ENCODE measurements at places on chromosomes 16 and 17.

- DNase-seq, result peak; percentile 12
Measured at GRCh38 chr16:1871974-1872635, at the start of gene MEIOB. Gene MEIOB, minus strand, starts transcription at chr16:1872164. Its CDS starts 3,989 bp downstream, at chr16:1868175.

- DNase-seq, result peak; percentile 81
Measured at GRCh38 chr17:47720754-47721533, 12.1 kb upstream of the TBX21 start.

GRCh38 chr17:8940866-8941471, 24.5 kb downstream of the PIK3R5 start:
- DNase-seq, result no peak

- peak; percentile 68 for DNase-seq
Measured at GRCh38 chr17:38702166-38702915, 2.7 kb upstream of the MLLT6 start.

DNA sequence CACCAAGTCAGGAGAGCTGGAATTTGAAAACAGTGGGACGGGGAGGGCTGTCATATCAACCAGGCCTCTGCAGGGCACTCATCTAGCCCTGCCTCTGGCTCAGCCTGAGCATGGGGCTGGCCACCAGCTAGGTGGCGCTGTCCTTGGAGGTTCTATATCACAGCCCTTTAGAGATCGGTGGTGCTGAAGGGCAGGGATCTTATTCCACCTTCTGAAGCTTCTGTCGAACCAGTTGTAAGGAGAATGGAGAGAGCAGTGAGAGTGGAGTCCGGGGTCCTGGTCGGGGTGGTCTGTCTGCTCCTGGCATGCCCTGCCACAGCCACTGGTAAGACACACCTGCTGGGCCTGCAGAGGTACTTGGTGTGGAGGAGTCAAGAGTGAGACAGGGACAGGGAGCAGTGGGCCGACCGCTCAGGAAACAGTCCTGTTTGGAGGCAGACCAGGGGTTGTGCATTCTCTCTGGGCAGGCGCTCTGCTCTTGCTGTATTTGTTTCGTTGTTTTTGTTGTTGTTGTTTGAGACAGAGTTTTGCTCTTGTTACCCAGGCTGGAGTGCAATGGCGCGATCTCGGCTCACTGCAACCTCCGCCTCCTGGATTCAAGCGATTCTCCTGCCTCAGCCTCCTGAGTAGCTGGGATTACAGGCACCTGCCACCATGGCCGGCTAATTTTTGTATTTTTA, at the start of gene CES3:
Gene CES3 (plus strand): TSS at position 202 of the 680 bp plus-strand sequence. CDS start 42 bp downstream, at position 244.
- peak; percentile 23 for DNase-seq

GRCh38 chr16:82157836-82158235, 12.2 kb downstream of the MPHOSPH6 start:
- no peak for DNase-seq

GRCh38 chr17:69069226-69069750, 8.6 kb upstream of the ABCA9 start:
- DNase-seq, result no peak

- no peak for DNase-seq
Measured at GRCh38 chr16:50265260-50265659, 1.1 kb upstream of the ADCY7 start.

DNA sequence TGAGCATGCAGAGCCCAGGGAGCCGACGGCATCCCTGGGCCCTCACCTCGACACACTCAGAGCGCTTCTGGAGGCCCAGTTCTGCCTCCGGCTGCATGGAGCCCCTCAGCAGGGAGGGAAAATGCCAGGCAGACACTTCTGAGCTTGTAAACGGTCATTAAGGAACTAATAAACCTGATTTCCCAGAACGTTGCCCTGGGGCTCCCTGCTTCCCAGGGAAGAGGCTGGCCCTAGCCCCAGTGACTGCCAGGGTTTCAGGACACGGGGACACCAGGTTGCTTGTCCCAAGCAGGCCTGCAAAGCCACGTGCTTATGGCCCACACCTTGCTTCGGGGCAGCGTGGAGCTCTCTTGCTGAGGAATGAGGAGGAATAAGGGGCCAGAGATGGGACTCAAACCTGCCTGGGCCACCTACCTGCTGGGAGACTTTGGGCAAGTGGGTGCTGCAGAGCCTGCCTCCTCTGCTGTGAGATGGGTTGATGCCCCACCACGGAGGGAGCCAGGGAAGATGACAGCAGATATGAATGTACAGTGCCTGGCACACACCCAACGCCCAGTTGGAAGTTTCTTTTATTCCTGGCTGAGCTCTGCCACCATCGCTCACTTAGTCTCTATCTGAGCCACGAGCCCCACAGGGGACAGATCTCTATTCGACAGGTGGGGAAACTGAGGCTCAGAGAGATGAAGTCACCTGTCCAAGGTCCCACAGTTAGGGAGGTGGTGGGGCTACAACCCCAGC, 5.4 kb downstream of the RHBDF2 start:
- no peak for DNase-seq

- no peak for DNase-seq
Measured at GRCh38 chr16:11734025-11734652, 8.5 kb downstream of the TXNDC11 start.

GRCh38 chr17:4972752-4973151, 5.1 kb upstream of the SPAG7 start:
- no peak for DNase-seq

DNA sequence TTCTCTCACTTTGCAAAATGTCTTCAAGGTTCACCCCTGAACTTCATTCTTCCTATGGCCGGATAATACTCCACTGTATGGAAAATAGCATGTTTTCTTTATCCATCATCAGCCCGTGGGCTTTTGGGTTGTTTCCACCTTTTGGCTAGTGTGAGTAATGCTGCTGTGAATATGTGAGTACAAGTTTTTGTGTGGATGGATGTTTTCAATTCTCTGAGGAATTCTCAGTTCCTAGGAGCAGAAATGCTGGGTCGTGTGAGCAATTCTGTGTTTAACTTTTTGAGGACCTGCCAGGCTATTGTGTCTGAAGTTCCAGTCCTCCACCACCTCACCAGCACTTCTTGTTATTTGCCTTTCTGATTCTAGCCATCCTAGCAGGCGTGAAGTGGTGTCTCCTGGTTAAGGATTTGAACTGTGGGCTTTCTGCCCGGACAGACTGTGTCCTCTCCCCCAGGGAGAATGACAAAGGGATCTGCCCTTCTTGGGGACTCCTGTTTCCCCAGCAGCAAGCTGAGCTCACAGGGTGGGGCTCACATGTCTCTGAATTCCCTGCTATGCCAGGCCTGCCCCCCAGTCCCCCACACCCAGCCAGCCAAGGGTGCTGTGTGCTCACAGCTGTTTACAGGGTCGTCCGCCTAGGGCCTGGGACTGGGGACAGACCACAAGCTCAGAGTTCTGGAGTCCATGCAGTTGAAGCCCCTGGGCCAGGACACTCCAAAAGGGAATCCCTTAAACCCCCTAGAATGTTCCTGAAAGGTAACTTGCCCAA, 92.2 kb upstream of the CIBAR2 start:
- no peak for DNase-seq

- DNase-seq, result no peak
Measured at GRCh38 chr16:69618721-69619120, 53.0 kb downstream of the NFAT5 start.

DNA sequence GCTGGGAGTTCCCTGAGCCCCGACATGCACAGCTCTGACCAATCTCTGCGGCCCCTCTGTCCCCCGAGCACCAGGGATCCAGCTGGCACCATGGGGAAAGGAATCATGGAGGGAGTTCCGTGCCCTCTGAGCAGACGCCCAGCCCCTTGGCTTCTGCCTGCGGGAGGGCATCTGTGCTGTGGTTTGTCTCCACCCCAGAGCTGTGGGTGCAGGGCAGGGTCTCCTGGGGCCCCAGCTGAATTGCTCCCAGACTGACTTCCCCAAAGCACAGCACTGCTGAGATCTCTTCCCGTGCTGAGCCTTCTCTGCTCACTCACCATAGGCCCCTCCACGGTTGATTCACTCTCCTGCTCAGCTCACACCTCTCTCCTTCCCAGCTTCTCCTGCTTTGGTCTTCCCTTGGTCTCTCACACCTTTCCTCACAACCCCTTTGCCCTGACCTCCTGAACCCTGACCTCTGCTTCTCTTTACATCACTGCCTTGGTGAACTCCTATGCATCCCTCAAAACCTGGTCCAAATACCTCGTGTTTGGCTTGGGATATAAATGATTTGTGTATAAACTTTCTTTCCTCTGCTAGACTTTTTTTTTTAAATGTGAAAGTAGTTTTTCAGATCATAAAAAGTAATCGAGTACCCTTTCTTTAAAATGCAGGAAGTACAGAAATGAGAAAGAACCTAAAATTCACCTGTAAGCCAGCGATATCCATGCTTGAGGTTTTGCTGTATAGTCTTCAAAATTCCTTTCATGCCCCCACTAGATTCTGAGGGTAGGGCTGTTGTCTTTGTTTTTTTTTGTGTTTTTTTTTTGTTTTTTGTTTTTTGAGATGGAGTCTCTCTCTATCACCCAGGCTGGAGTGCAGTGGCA, 265.3 kb downstream of the SEC14L1 start:
- no peak for DNase-seq

DNA sequence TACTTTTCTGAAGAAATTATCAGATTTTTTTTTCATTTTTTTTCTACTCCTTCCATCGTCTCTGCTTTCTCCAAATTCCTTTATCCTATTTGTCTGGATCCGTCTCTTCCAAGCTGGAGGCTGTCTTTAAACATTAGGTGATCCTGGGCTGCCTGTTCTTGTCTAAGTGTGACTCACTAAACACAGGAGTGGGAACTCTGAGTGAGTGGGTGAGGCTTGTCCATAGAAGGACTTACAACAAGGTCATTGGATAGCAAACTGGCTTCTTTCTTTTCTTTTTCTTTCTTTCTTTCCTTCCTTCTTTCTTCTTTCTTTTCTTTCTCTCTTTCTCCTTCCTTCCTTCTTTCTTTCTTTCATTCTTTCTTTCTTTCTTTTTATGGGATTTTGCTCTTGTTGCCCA, 18.2 kb downstream of the ALOX15 start:
- no peak for DNase-seq

GRCh38 chr17:62637809-62638208, 10.3 kb downstream of the MRC2 start:
- DNase-seq, result no peak

DNA sequence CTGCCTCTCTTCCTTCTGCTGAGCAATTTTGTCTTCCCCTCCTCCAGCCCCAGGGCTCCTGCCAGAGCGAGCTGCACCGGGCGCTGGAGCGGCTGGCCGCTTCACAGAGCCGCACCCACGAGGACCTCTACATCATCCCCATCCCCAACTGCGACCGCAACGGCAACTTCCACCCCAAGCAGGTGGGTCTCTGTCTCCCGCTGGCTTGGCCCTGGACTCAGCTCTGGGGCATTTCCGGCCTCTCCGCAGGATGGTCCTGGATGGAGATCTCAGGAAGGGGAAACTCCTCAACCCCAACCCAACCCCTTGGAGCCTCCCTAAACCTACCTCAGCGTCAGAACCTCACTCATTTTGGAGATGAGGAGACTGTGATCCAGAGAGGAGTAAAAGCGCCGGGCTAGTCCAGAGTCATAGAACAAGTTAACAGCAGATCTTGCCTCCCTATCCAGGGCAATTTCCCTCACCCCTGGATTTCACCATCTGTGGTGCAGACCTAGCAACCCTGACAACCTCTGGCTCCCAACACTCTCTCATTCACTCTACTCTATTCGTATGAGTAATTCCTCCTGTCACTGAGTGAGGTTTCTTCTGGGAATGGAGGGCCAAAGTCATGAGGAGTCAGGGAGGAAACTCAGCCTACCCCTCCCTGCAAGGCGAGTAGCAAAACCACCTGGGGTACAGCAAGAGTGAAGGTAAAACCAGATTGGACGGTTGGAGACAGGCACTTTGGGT, 10.8 kb downstream of the IGFBP4 start:
- DNase-seq, result no peak

- DNase-seq, result no peak
Measured at GRCh38 chr16:10616756-10617640, 36.6 kb upstream of the EMP2 start.

DNA sequence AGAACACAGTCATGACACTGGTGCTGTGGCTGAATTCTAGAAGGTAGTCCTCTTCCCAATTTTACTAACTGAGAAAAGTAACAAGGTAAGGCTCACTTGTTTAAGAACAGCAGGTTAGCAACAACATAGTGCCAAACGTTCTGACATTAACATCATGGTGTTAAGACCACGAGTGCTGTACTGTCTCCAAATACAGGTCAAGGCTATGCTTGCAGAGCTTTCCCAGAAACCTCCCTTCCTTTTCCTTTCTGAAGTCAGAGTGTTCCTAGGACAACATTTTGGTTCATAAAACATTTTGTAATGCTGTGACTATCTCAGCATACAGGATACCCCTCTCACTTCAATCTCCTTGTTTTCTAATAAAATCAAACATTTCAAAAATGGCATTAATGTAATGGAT, 144.0 kb downstream of the STX8 start:
- DNase-seq, result no peak

DNA sequence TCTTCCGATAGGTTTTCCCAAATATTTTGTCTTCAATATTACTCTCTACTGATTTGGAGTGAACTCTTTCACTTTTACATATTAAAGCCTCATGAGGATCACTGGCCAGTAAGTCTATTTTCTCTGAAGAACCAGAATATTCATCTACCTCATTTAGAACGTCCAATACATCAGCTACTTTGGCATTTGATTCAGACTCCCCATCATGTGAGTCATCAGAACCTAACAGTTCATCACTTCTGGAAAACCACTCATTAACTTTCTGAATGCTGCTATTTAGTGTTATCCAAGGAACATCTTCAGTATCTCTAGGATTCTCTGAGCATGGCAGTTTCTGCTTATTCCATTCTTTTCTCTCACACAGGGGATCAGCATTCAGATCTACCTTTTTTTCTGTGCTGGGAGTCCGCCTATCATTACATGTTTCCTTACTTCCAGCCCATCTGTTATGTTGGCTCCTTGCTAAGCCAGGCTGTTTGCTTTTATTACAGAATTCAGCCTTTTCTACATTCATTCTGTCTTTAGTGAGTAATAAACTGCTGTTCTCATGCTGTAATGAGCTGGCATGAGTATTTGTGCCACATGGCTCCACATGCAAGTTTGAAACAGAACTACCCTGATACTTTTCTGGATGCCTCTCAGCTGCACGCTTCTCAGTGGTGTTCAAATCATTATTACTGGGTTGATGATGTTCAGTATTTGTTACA, 30.9 kb downstream of the BRCA1 start:
- no peak for DNase-seq

DNA sequence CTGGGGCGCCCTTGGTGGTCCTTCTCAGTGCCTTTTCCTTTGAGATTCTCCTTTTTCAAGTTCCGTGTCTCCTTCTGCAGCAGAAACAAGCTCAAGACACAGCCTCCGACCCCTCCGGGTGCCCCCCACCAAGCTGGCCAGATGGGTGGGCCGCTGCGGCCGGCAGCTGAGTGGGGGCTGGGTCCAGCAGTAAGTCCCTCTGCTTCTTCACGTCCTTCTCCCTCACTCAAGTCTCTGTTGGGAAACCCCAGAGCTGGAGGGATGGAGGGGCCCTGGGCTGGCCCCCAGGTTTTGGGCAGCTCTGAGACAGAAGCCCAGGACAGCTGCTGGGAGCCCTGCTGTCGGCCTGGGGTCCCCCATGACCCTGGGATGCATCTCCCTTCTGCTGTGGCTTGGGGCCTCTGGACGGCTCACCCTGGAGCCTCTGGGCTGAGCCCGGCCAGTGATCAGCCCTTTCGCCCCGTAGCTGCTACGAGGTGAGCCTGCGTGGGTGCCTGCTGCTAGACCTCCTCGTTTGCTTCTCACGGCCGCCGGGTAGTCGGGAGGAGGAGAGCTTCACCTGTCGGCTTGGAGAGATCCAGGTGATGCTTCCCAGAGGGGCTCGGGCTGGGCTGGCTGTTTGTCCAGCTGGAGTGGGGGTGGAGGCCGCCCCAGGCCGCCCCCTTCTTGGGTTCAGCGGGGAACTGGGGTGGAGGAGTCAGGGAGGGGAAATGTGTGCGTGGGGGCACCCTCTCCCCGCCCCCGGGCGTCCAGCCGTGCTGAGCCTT, 10.7 kb downstream of the ENGASE start:
- no peak for DNase-seq

Measured in stimulated activated CD8-positive, alpha-beta memory T cell treated with anti-CD3 and anti-CD28 coated beads, Interleukin-2, amount 100 ng/mL, for 1 hour (primary cell).